GM20000 (cell line): ENCODE measurements at places on chromosomes 3 and 15.

GRCh38 chr15:57440799-57441198 is 64.5 kb downstream of the CGNL1 start:
- no peak for DNase-seq

GRCh38 chr3:189167027-189167766 is 4.6 kb upstream of the TPRG1 start:
- DNase-seq: no peak

DNA sequence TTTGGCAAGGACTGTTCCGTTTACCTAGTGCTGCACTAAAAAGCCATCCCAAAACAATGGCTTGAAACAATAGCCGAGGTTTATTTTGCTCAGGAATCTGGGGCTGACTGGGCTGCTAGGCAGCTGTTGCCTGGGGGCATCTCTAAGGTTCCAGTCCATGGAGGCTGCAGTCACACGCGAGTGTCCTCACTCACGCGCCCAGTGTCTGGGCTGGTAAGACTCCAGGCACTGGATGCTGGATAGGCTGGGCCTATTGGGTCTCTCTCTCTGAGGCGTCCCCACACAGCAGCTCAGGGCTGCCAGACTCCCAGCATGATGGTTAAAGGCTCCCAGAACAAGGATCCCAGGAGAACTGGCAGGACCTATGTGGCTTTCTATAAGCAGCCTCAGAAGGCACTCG is 34.2 kb downstream of the ALS2CL start:
- DNase-seq: no peak

- peak; percentile 28 for DNase-seq
Observed at GRCh38 chr3:108388136-108389132, 92.1 kb downstream of the HHLA2 start.

GRCh38 chr15:80404761-80405553 is 775 bp downstream of the ARNT2 start:
- DNase-seq: peak; percentile 35

- no peak for DNase-seq
Observed at GRCh38 chr3:10437995-10438901, 67.1 kb downstream of the ATP2B2 start.

DNA sequence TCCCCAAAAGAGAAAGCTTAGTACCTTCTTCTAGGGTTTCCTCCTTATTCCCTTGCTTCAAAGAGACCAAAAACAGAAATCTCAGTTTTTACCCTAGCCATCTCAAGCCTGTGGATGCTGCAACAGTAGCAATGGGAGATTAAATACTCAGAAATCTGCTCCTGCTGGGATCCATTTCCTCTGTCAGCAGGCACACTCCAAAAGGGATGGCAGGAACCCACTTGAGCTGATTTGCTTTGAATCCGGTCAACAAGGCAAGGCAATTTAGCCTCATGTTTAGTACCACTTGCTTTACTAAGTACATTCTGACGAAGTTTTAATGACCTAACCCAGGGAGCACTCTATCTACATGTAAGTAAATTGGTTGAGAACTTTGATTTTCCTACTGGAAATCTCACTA is 590.0 kb upstream of the ADAMTS9 start:
- DNase-seq: no peak

GRCh38 chr15:99441444-99441800 is 124.4 kb upstream of the MEF2A start:
- peak; percentile 5 for DNase-seq

- DNase-seq: no peak
Observed at GRCh38 chr15:77335298-77335697, 84.6 kb downstream of the PEAK1 start.

DNA sequence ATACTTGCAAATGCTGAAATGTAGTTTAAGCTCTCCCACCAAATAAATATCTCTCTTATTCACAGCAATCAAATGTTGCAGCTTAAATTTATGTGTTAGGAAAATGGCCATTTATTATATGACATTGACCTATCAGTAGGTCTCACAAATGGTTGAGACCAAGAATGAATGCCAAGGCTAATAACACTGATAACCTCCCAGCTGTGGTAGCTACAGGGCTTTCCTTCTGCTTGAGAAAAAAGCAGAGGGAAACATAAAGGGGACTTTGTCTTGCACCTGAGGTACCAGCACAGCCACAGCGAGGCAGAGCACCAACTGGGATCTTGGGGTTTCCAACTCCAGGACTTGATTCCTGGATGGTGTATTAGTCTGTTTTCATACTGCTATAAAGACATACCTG is 73.1 kb upstream of the TTC14 start:
- no peak for DNase-seq

DNA sequence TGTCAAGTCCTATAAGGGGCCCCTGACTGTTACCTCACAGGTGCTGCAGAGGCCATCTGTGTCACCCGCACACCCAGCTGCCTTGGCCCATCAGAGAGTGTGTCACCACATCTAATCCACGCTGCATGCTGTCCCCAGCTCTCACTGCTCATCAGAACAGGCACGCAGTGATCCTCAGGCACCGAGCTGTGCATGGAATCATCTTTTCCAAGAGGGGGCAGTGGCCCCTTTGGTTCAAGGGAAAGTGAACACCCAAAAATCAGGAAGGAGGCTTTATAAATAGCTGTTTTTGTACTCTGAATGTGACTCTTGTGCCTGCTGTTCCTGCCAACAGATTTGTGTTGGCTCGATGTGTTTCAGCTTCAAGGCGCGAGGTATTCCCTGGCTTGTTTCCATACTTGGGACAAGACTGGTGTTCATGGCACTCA is 110.3 kb upstream of the ETV5 start:
- no peak for DNase-seq

GRCh38 chr3:160780245-160780644 is 24.2 kb downstream of the PPM1L start:
- no peak for DNase-seq

GRCh38 chr15:78912316-78912715 is 32.5 kb downstream of the CTSH start:
- DNase-seq: no peak

- no peak for DNase-seq
Observed at GRCh38 chr3:37307321-37307720, 132.9 kb upstream of the LRRFIP2 start.

GRCh38 chr15:70126362-70126761 is 28.6 kb upstream of the TLE3 start:
- DNase-seq: no peak

DNA sequence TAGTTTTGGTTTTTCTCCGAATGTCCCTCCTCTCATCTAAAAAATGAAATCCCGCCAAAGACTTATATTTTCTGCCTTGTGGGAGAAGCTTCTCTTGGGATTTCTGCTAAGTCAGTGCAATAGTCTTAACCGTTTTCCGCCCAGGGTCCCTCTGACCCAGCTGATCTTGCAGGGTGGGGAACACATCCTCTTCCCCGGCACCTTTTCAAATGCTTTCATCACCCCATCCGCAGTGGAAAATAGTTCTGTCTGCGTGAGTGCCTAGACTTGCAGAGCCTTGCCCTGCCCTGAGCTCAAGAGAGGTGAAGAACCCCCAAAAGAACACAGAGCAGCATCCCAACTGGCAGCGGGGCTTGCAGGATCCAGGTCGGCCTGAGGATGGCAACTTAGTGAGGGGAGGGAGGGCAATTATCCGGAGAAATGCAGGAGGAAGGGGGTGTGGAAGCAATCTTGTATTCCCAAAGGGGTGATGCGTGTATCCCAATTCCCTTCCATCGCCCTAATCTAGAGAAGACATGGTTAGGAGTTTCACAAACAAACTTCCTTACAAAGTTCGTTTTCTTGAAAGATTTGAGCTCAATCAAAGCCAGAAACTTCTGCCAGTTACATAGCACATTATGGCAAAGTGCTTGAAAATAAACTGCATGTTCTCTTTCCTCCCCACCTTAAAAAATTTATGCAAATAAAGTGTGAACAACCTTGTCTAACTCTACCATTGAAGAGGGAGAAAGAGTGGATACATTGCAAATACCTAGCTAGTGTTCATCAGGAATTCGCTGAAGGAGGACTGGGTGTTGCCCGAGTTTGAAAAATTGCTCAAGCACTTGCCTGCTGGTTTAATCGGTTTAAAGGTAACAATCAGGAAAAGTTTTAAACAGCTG is 79.9 kb downstream of the NR2F2 start:
- no peak for DNase-seq

DNA sequence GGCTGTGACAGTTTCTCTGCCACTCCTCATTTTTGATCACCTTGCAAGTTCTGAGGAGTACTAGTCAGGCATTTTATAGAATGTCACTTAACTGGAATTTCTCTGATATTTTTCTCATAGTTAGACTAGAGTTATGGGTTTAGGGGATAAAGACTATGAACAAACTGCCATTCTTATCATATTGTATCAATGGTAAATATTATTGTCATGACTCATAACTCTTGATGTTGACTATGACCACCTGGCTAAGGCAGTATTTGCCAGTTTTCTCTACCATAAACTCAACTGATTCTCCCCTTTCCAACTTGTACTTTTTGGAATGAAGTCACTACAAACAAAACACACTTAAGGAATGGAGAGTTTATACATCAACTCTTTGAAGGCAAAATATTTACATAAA is 22.7 kb upstream of the OR5K1 start:
- DNase-seq: no peak

GRCh38 chr3:46187876-46188275 is 20.2 kb downstream of the CCR1 start:
- peak; percentile 46 for DNase-seq

DNA sequence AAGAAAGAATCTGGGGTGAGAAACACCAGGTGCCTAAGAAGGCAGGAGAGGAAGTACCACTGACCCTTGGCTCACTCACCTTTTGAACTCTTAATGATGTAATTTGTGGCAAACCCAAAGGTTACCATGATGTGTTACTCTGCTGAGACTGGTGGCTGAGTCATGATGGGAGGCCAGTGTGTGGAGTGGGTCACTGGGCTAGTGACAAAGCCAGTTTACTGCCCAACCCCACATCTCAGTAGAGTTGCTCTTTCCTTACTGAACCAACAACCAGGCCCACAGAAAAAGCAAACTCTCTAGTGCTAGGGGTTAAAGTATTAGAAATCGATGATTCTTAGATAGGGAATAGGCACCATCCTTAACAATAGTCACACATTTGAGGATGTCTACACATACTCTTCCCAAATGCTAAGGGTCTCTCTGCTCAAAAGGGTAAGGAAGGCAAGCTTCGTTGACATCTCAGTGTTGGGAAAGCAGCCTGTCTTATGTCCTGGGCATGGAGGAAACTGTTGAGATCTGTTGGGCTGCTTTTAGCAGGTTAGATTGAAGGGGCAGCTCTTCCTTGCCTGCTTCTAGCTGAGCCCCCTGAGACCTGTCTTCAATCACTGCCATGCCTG is 3.1 kb downstream of the RBP2 start:
- DNase-seq: no peak

DNA sequence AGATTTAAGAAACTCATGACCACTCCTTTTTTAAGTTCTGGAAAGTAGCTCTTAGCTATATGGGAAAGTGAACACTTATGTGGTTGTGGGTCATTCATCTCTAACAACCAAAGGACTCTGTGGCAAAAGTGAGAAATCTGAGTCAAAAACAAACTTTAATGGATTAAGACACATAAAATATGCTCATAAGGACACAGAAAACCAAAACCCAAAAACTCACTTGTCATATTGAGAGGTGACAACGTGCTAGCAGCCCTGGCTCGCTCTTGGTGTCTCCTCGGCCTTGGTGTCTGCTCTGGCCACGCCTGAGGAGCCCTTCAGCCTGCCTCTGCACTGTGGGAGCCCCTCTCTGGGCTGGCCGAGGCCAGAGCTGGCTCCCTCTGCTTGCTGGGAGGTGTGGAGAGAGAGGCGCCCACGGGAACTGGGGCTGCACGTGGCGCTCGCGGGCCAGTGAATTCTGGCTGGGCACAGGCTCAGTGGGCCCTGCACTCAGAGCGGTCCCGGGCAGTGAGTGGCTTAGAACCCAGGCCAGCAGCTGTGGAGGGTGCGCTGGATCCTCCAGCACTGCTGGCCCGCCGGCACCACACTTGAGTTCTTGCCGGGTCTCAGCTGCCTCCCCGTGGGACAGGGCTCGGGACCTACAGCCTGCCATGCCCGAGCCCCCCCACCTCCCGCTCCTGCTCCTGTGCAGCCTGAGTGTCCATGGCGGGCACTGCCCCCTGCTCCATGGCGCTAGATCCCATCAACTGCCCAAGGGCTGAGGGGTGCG is 30.3 kb upstream of the SKIL start:
- no peak for DNase-seq

- DNase-seq: no peak
Observed at GRCh38 chr3:101779822-101780381, 891 bp downstream of the NXPE3 start.

DNA sequence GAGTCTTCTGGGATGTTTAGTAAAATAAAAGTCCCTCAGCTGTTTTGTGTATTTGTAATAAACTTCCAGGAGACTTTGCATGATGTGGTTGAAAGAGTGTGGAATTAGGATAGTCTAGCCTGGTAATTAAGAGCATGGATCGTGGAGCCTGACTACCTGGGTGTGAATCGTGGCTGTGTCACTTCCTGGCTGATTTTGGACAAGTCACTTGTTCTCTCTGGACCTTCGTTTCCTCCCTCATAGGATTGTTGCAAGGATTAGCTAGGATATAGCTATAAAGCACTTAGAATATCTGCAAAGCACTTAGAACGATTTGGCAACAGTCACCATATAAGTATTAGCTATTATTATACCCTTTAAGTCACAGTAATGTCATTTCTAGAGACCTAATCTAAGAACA is 40.2 kb downstream of the SLMAP start:
- no peak for DNase-seq

DNA sequence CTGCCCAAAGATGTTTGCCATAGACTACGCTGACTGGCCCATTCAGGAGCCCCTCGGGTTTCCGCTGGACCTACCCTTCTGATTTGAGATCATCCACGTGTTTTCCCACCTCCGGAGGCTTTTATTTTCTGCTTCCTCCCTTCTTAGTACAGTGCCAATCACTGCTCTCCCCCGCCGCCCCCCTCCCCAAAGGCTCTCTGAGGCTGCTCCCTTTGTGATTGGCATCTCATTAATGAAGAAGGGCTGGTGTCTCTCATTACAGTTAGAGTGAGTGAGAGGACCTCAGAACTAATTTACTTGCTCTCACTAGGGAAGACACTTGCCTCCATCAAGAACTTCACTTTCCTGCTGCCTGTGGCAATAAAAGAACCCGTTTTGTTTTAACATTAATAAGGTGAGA is 284.7 kb upstream of the ICE2 start:
- no peak for DNase-seq

DNA sequence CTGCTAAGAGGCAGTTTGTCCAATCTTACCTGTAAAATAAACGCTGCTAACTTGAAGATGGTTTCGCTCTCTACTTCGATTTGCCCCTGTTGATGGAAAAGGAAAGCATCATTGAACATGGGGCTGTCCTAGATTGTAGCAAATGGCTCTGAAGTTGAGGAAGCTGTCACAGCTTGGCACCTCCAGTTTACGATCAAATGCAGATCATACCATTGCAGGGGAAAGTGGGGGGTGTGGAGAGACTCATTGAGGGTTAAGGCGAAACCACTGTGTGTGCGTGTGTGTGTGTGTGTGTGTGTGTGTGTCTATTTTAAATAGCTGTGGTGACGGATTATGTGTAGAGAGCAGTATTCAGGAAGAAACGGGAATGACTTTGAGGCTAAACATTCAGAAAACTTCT is 127.6 kb upstream of the LMOD3 start:
- no peak for DNase-seq
